ENCODE measurements at places on chromosomes 5 and 9.

DNA sequence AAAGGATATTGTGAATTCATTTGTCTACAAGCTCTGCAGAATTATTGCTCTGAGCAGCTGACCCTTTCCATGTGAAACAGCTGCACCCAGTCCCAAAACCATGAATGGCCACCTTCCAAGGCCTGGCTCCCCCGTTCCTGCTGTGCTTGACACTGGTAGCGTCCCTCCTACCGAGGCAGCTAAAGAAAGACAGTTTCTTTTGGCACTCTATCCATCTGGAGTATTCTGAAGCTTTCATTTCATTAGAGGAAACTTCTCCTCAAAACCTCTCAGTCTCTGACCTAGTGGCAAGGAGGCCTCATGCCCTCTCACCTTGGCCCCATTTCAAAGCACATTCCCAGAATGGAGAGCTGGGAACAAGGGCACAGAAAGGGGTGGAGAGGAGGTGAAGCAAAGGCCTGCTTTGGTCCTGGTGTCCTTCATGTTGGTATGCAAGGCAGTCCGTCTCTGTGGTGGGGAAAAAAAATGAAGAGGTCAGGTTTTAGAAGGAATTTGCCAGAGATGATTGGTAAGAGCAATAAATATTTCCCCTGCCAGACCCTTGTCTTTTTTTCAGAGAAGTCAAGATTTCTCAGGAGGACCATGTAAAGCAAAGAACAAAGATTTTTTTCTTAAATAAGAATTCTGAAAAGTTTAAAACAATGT is 232.0 kb downstream of the RFK start:
- DNase-seq, result no peak

DNA sequence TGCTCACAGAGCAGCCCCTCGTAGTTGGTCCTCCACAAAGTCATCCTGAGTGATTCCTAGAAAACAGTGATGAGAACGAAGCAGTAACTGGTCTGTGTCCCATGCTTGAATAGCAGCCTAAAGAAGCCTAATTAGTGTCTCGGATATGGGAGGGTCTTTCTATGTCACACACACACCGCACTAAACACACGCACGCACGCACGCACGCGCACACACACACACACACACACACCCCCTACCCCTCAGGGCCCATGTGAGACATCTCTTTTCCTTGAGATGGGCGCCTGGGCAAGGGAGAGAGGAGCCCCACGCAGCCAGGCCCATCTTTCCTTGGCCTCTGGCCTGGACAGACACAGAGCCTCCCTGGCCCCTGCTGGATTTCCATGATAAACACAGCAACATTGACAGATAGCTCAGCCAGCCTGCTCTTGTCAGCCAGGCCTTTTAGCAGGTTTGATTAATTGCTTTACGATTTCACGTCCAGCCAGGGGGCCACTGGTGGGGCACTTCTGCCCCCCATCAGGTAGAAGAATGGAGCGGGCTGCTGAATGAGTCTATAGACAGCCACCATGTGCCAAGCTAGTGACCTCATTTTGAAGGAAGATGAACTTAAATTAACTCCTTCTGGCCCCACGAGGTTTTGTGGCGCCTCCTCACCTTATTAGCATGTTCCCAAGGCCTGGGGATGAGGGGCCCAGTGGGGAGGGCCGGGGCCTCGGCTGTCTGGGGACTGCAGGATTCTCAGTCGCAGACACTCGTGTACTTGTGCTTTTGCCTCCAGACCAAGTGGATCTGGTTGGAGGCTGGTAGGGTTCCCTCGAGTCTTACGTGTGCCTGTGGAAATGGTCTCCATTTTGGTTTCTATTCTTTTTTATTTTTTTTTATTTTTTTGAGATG is 36.2 kb upstream of the PRDM12 start:
- DNase-seq, result no peak

DNA sequence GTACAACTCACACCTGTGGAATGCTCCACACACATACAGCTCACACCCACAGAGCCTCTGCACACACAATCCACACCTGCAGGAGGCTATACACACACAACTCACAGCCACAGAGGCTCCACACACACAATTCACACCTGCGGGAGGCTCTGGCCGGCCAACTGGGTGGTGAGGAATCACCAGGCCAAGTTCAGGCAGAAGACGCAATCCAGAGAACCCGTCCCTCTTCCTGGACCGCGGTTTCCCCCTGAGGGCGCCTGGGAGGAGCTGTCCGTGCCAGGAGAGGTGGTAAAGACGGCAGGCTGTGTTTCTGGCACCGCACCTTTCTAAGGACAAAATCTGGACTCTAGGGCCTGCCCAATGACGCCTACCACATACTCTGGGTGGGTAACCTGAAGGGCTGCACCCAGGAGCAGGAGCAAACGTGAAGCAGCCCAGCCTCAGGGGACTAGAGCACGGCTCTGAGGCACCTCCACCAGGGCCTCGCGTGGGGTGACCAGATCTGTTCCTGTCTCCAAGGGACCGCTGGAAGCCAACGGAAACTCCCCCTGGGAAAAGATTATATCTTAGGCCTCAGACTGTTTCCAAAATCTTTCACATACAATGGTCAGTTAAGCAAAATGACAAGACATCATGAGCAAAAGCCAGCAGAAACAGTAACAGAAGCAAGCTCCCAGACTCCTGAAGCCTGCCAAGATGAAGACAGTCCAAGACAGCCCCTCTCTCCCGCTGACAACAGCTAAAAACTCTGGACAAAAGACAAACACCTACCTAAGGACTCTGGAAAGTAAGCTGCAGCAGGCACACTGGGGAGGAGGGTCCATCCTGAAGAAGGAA is 16.9 kb downstream of the CAMSAP1 start:
- no peak for DNase-seq

DNA sequence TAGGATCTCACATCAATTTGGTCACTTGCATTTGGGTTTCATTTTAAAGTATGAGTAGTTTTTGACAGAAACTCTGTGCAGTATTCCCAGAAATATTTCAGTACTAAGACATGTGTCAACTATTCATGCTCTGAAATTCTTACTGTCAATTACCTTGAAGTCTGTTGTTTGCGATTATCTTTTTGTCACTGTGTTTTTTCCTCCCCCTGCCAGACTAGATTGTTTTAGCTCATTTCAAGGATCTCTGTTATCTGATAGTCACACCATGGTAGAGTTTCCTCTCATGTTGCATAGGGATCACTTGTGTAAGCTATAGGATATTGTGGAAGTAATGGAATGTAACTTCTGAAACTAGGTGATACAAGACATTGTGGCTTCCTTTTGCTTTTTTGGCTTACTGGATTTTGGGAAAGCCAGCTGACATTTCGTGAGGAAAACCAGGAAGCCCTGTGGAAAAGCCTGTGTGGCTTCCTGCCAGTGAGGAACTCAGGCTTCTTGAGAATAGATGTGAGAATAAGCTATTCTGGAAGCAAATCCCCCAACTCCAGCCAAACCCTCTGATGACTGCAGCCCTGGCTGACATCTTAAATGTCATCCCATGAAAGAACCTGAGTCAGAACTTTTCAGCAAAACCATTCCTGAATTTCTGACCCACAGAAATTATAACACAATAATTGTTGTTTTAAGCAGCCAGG is 122.2 kb downstream of the FGF10 start:
- no peak for DNase-seq

DNA sequence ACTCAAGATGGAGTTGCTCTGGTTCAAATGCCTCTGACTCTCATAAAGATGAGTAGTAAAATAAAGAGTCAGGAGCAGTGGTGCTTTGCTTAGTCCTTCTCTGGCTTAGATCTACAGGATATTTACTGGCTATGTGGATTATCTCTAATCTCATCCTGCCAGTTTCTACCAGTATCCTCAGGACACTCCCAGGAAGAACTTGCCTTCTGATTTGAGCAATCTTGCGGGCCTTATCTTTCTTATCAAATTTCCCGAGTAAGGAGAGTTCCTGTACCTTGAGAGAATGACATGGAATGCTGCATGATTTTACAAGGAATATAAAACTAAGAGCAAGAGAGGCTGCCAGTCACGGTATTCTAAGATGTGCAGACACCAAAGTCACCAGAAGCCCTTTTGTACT is 364.0 kb downstream of the ARHGEF28 start:
- DNase-seq, result no peak

- DNase-seq, result no peak
These were observed 21.3 kb downstream of the ARRDC3 start for GRCh38 chr5:91361790-91362189.

GRCh38 chr5:147813696-147814095 is 17.8 kb downstream of the SPINK1 start:
- no peak for DNase-seq

- DNase-seq, result no peak
These were observed 120.0 kb downstream of the FER start for GRCh38 chr5:108867656-108868055.

DNA sequence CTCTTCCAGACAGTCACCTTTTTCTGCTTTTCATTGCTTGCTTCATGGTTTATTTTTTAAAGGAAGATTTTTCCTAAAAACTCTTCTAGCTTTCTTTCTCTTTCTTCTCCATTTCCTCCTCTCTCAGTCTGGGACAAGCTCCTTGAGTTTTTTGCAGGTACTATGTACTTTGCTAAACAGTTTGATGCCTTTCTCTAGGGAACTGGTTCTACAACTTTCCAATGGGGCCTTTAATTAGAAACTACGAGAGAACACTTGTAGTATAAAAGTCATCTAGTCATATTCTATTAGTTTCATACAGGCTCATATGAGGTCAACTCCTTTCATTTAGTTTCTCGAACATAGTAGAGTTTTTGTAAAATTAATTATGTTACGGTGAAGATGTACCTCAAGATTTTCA is 189.6 kb downstream of the DOCK8 start:
- DNase-seq, result no peak

GRCh38 chr5:73152411-73153388 is 20.3 kb upstream of the TMEM174 start:
- no peak for DNase-seq

- no peak for DNase-seq
These were observed 2.8 kb downstream of the SMIM33 start for GRCh38 chr5:139473565-139473964.

DNA sequence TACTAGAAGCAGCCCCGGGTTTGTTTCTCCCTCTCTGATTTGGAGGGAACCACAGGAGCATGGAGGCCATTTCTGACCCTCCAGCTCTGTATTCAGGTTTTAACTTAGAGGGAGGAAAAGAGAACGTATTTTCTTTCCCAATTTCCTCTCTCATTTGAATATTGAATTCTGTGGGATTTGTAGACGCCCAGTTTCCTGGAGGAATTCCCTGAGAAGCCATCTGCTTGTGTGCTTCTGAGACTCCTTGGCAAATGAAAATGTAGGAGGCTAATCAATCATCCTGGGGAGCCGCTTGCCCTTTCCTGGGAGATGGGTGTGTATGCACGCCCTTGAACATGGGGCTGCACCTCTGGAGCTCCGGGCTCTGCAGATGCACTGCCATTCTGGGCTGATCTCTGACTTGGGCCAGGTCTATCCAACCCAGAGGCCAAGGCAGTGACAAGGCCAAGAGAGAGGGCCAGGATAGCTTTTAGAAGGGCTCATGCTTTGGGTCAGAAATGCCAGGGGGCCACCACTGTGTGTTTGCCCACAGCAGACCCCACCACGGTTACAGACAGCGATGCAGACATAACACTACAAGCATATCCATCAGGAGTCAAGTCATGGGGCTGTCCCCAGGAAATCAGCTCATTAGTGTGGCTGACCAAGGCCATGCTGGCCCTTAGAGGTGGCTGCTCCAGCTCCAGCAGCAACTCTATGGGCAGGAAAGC is 174.5 kb downstream of the C5orf15 start:
- no peak for DNase-seq

GRCh38 chr9:38619556-38620447 is 594 bp downstream of the ANKRD18A start:
- peak; percentile 10 for DNase-seq

DNA sequence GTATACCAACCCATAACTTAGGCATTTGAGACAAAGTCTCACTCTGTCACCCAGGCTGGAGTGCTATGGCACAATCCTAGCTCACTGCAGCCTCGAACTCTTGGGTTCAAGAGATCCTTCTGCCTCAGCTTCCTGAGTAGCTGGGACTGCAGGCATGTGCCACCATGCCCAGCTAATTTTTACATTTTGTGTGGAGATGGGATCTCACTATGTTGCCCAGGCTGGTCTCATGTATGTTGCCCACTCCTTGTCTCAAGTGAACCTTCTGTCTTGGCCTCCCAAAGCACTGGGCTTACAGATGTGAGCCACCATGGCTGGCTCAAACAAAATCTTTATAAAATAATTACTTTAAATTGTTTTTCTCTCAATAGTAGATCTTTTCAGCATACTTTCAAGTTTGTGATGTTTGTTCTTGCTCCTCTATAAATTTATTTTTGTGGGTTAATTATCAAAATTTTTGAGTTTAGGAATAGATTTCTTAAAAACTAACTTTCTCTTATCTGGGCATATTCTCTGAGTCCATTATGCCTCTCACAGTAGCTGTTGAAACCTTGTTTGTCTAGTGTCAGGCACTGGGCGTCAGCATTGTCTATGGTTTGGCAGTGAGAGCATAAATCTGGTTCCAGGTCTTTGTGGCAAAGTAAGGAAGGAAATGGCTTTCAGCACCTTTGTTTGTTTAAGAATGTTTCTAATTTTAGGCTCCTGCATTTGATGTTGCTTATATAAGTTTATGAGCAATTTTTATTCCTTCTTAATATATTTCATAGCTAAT is 38.7 kb downstream of the NLN start:
- peak; percentile 15 for DNase-seq

DNA sequence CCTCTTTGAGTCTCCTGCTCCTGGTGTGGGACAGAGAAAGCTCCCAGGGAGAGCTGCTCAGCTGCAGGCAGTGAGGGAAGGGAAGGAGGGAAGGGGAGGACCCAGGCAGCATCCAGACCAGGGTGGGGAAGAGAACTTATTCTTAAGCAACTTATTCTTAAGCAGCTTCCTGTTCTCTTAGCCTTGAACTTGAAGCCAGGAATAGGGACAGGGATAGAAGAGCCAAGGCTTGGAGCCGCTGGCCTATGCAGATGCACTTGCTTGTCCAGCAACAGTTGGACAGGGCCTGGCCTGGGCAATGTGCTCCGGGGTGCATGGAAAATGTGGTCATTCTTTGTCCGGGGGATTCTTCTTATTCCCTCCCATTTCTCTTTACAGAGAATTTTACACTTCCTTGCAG is 31.4 kb upstream of the SPTLC1 start:
- DNase-seq, result no peak

- DNase-seq, result no peak
These were observed 175.3 kb downstream of the RFK start for GRCh38 chr9:76218886-76219445.

DNA sequence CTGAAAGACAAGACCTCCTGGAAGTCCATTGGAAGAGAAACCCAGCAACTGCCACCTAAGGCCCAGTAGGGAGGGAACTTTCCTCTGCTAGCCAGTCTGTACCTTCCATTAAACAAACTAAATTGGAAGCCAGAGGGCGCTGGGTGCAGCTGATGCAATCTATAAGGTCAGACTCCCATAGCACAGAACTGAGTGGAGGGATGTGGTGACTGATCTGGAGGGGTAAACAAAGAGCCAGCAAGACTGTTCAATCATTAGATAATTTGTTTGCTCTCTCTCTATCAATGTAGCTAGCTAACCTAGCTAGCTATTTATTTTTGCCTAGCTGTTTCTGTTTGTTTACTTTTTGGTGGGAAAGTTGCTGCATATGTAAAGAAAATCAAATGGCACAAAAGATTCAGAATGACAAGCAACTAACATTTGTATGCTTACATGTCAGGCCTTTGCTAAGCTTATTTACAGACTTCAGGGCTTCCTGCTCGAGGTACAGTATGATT is 291.8 kb upstream of the DAB2 start:
- DNase-seq, result no peak

GRCh38 chr5:72837524-72838096 is 21.1 kb downstream of the TNPO1 start:
- DNase-seq, result no peak

GRCh38 chr5:163460562-163461171 is at the start of gene HMMR:
HMMR (plus strand) TSS chr5:163460632; CDS start chr5:163460693, 61 bp downstream.
- DNase-seq, result no peak

- no peak for DNase-seq
These were observed 23.7 kb downstream of the MAP3K1 start for GRCh38 chr5:56839062-56839461.
